Effector CD4-positive, alpha-beta T cell (primary cell): ENCODE measurements at places on chromosomes 2 and 18.

GRCh38 chr18:2180586-2180985 lies 390.7 kb downstream of the METTL4 start:
- no peak for DNase-seq

GRCh38 chr2:235046589-235046988 lies 94.8 kb downstream of the SH3BP4 start:
- no peak for DNase-seq

- no peak for DNase-seq
Measured at GRCh38 chr2:85593023-85593422, 2.5 kb upstream of the RNF181 start.

- no peak for DNase-seq
Measured at GRCh38 chr18:27400001-27400400, 214.9 kb upstream of the CHST9 start.

DNA sequence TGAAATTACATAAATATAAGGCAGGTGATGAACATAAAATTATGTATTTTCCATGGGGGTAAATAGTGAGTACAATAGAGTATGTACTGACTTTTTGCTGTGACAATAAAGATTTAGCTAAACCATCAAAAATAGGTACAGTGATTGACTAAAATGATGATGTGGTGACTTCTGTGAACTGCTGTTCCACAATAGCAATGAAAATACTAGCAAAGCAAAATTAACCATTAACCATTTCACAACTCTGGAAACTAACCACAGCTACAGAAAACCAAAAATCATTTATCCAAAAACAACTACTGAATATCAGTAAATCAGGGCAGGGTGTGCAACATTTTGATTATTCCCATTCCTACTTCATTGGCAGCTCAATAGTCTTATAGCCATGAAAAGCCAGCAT lies 161.4 kb upstream of the GYPC start:
- no peak for DNase-seq

DNA sequence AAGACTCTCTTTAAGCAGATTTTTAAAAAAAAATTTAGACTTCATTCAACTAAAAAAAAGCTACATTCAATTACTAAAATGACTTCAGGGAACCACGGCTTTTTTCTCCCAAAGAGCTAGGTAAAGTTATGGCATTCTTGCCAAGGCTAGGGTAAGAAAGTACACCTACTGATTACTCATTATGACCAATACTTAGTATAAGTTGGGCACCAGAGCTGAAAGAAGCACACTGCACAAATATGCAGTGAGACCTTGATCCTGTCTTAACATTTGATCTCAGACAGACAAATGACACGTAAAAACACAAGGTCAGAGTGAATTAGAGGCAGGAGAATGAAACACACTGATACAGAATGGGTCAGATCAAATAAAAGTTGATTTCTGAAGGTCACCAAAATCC lies 88.7 kb downstream of the THADA start:
- no peak for DNase-seq
